Stimulated activated CD8-positive, alpha-beta memory T cell treated with anti-CD3 and anti-CD28 coated beads, Interleukin-4, amount 100 ng/mL, for 1 hour (primary cell): ENCODE measurements at places on chromosomes 1 and 21.
A peak's percentile ranks its signal among the peaks of the same experiment; 100 is the strongest.

DNA sequence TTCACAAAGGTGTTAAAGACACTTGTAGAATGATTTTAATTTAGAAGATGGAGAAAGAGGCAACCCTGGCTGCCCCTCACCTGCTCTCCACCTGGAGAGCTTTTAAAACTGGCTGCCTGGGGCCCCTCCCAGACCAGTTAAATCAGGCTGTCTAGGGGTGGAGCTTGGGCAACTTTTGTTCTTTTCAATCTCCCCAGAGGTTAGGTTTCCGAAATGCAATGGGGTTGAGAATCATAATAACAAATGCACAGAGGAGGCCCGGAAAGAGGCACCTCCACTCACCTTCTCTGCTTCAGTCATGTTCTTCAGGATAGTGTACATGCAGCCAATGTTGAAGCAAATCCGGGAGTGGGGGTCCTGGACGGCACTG, 400 bp downstream of the NCF2 start:
- no peak for DNase-seq

DNA sequence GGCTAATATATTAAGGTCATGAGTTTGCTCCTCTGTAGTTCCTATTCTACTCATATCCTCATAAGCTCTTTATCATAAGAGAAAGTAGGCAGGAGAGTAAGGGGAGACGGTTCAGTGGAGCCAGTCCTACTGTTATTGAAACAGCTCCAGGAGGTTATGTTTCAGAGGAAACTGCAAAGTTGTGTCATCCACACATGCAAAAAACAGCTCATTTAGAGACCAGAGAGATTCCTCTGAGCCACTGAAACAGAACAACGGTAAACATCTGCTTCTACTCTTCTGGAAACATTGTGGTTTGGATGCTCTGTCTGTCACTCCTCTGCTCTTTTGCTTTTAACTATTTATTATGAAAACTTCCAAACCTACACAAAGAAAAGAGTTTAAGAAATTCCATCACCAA, 66.3 kb upstream of the PPP2R5A start:
- DNase-seq, result no peak

DNA sequence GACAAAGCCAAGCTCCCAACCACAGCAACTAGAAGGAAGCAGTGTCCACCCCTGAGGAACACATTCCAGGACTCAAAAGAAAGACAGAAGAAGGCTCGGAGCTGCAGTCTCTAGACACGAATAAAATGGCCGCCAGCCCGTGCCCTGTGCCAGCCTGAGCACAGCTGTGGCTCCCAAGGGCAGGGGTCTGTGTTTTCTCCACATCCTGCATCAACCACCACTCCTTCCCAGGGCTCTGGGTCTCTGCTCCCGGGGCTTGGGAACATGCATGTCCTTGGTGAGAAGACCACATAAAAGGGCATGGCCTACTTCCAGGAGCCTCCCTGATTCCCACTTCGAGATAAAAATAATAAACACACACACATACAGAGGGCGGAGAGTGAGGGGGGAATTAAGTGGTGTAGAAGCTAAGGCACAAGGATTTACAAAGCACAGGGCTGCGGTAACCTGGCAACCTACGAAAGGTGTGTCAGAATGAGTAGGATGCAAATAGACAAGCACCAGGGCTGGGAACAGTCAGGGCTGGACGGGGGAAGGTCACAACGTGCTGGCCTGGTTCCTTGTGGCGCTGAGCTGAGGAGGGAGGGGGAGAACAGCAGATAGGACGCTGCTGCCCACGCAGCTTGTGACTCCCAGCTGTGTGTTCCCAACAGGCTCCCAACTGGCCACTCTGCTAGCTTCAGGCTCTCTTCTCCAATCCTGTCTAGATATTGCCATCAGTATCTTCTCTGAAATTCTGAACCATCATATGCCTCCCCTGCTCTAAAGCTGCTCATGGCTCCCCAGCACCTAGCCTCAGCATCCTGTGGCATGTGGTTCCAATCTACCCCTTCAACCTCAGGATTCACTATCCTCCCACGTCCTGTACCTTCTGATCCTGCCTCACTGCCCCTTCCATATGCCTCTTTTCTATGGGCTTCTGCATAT, 72.5 kb downstream of the CD34 start:
- DNase-seq, result no peak

GRCh38 chr1:228801068-228801467, 65.8 kb downstream of the RHOU start:
- DNase-seq, result no peak

DNA sequence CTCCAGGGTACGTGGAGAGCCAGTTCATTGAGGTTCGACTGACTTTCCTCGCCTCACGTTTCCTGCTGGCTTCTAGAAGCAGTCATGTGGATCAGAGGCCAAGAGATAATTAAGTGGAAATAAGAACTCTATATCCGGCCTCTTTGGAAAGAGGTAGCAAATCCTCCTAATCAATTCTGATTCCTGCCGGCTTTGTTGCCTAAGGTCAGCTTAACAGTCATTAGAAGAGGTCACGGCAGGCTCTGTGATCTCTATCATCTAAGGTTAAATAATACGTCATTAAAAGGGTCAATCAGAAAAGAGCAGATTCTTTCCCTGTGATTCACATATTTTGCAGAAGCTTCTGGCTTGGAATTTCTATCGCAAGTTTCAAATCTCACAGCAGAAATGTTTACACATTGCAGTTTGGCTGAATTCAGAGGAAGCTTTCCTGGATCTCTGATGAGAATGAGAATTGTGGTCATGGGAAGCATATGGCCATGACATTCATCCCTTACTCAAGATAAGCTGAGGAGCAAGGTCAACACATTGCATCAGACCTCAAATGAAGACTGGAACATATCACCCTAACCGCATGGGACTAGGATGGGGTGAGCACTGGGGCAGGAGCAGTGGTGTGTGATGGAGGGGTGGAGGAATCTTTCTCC, 189.4 kb downstream of the PBX1 start:
- DNase-seq, result no peak

- no peak for DNase-seq
Observed at GRCh38 chr1:228283043-228283371, 75.2 kb downstream of the OBSCN start.

- DNase-seq, result no peak
Observed at GRCh38 chr1:73623946-73624345, 574.0 kb downstream of the LRRIQ3 start.

GRCh38 chr21:44376606-44377005, 23.2 kb downstream of the TRPM2 start:
- no peak for DNase-seq

DNA sequence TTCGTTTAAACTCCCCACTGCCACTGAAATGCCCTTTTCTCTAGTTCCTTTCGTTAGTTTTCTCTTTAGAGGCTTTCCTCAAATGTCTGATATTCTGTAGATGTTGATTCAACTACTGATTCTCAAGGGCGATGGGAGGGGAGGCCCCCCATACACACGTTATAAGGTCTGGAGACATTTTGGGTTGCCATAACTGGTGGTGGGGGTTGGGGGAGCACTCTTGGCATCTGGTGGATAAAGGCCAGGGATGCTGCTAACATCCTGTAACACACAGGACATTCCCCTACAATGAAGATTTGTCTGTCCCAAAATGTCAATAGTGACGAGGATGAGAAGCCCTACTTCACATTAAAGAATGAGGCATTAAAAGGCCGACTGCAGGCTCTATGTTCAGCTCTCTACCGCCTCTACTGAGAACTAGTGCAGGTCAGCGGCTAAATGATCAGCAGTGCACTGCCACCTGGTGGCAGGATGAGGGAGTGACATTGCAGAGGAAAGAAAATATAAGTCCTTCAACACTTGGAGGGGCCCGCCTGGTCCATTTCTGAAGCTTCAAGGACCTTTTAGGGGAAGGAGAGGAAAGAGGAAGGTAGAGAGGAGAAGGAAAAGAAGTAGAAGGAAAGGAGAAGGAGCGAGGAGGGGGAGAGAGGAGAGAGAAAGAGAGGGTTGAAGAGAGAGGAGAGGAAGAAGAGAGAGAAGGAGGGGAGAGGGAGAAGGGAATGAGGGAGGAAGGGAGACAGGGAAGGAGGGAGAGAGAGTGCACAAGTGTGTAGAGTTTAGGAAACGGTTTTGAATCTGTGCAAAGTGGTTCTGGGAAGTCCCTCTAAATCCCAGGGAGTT, 29.4 kb downstream of the ALG14 start:
- DNase-seq, result peak; percentile 68

DNA sequence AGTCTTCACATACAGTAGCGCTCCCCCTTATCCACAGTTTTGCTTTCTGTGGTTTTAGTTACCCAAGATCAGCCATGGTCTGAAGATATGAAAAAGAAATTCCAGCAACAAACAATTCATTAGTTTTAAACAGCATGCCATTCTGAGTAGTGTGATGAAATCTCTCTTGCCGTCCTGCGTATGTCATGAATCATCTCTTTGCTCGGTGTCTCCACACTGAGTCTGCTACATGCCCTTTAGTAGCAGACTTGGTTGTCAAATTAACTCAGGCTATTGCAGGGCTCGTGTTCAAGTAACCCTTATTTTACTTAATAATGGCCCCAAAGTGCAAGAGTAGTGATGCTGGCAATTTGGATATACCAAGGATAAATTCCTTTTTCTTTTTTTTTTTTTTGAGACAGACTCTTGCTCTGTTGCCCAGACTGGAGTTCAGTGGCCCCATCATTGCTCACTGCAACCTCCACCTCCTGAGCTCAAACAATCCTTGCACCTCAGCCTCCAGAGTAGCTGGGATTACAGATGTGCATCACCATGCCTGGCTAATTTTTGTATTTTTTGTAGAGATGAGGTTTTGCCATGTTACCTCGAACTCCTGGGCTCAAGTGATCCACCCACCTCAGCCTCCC, 22.6 kb downstream of the PHACTR4 start:
- no peak for DNase-seq

DNA sequence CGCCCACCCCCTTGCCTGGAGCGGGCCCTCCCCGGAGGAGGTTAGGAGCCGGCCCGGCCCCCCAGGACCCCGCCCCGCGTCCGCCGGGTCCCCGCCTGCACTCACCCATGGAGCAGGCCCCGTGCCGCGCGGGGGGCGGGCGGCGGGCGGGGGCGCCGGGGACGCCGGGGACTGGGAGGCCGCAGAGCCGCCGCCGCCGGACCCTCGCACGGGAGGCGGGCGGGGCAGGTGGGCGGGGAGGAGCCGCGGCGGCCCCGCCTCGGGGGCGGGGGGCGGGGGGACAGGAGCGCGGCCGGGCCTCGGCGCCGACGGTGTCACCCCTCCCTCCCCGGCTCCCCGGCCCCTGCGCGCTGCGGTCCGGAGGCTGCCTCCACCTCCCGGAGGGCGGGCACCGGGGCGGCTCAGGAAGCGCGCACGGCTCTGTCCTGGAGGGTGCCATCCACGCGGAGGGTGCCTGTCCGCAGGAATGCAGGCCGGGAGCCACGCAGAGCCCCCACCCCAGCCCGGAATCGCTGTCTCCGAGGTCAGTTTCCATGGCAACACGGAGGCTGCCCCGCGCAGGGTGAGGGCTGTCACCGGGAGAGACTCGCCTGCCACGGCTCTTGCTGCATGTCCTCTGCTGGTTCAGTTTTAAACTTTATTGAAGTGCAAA, 5.9 kb upstream of the PLEKHG5 start:
- peak; percentile 18 for DNase-seq

DNA sequence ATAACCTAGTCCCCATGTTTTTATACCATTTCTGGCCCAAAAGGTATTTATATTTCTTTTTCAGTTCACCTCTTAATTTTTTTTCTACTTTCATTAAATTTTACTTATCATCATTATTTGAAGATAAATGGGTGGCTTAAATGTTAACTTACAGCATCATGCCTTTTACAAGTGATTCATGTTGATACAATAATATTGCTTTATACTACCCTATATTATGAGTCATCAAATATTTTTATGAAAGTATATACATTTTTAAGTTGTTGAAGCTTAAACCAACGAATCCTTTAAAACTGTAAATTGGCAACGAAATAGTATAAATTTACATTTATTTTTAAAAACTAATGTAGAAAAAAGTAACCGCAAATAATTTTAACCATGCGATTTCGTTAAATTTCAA, 207.9 kb downstream of the DPYD start:
- DNase-seq, result no peak
